Esophagus mucosa (tissue), 1 donor: ENCODE measurements at places on chromosomes 3 and 15.

GRCh38 chr15:78768531-78769408, 42.5 kb downstream of the ADAMTS7 start:
- no peak for ATAC-seq

GRCh38 chr3:152508705-152509104, 240.0 kb downstream of the MBNL1 start:
- no peak for ATAC-seq

- no peak for ATAC-seq
Observed at GRCh38 chr3:31176045-31176444, 281.6 kb upstream of the GADL1 start.

DNA sequence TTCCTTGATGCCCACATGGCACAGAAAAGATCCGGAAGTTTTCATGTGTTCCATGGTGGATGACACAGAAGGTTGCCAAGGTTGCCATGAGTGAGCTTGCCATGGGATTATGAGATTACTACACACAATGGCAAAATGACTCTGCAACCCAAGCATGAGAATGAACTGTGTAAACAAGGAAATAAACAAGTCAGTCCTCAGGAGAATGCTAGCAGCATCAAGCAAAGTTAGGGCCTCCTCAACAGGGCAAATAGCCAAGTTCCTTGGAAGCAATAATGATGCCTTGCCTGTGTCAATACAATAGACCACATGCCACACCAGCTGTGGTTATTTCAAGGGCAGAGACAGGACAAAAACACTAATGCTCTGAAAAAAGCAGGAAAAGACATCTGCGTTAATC, 41.8 kb downstream of the AQR start:
- peak; percentile 98 for ATAC-seq

DNA sequence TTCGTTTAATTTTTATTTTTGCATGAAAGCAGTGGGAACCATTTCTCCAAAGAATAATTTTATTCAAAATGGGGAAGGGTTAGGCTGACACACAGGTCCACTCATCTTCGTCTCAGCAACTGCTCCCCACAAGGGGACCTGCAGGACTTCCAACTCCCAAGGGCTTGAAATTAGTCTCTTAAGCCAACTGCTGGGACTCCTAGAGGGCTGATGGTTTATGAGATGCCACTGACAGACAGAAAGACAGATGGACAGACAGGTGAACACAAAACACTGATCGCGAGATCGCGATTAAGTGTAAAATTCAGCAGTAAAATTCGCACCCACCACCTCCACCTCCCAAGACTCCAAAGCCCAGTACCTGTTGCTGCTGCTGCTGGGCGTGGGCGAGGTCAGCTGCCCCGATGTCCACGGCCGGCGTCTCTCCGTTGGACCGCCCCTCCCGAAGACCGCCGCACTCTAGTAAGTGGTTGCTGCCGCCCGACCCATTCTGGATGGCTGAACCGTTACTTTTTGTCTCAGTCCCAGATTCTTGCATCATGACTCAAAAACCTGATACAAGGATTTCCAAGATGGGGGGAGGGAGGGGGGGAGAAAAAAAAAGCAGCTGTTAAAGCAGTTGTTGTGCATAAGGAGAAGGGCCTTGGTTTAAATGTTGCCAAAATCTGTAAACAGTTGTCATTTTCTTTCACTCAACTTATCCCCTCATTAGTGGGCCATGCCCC, 385.5 kb downstream of the FOXP1 start:
- no peak for ATAC-seq

GRCh38 chr15:33142708-33143107, 51.8 kb downstream of the FMN1 start:
- ATAC-seq = no peak

DNA sequence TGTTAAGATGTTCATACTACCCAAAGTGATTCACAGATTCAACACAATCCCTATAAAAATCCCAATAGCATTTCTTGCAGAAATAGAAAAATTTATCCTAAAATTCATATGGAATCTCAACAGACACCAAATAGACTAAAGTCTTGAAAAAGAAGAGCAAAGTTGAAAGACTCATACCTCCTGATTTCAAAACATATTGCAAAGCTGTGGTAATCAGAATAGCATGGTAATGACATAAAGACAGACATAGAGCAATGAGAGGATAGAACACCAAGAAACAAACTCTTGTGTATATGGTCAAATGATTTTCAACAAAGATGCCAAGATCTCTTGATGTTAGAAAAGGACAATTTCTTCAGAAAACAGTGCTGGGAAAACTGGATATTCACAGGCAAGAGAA, 8.3 kb downstream of the GLB1 start:
- no peak for ATAC-seq

DNA sequence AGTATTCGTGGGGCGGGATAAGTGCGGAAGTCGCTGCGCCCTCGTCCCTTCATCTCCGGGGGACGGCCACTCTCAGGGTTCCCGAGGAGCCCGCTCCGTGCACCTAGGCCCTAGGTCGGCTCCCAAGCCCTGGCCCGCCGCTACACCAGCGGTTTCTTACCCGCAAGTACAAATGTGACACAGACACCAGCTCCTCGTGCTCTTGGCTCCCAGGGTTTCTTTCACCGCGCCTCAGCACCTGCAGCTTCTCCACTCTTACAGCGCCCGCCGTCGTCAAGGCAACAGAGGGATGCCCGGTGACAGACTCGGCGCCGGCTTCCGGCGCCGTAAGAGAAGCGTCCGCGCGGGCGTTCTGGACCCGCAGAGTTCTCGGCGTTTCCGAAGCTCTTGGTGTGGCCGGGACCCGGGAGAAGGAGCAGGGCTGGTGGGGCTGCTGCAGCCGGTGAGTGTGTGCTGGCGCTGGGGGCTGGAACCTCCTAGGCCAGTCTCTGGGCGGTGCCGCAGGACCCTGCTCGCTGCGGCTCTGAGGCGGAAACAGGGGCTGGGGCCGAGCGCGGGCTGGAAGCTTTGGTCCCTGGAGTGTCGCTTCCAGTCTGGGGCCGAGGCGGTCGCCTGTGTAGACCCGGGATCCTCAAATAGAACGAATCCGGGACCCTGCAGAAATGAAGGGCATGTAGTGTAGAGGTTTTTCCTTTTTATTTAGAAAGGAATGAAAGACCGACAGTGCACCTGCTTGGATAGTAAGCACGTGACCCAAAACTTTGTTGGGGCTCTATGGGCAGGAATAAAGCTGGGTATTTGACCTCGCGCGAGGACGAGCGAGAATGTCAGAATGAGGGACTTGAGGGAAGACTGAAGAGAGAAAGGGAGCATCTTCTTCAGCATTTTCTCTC, 155.4 kb upstream of the GOLGA6L4 start:
- ATAC-seq = peak; percentile 62

DNA sequence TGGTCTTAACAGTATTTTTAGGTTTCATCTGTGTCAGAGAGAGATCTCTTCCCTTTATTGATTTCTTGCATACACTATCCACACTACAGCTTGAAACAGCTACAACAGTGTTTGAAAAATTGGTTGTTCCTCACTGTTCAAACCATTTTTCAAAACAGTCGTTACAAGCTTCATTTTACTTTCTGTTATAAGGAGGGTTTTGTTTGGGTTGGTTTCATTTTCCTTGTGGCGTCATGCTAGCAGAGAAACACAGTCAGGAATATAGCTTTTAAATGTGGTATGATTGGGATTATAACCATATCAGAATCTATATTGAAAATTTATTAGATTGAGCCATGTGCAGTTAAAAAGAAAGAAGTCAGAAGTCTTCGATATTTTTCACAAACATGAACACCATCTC, 400.6 kb downstream of the ZBTB20 start:
- no peak for ATAC-seq

GRCh38 chr15:90181776-90182175, 19.4 kb upstream of the SEMA4B start:
- ATAC-seq = no peak

DNA sequence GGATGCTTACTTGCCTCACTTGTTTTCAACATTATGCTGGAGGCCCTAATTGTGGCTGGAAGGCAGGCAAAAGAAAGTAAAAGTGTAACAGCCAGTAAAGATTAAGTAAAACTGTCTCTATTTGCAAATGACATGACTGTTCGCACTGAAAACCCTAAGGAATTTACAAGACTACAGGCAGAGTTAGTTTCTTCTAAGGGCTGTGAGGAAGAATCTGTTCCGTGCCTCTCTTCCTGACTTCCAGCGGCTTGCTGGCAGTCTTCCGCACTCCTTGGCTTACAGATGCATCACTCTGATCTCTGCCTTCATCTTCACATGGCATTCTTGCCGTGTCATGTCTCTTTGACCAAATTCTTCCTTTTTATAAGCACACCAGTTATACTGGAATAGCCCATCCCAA, 86.1 kb downstream of the DLG1 start:
- no peak for ATAC-seq

- ATAC-seq = no peak
Observed at GRCh38 chr3:148535001-148535400, 162.7 kb upstream of the AGTR1 start.

DNA sequence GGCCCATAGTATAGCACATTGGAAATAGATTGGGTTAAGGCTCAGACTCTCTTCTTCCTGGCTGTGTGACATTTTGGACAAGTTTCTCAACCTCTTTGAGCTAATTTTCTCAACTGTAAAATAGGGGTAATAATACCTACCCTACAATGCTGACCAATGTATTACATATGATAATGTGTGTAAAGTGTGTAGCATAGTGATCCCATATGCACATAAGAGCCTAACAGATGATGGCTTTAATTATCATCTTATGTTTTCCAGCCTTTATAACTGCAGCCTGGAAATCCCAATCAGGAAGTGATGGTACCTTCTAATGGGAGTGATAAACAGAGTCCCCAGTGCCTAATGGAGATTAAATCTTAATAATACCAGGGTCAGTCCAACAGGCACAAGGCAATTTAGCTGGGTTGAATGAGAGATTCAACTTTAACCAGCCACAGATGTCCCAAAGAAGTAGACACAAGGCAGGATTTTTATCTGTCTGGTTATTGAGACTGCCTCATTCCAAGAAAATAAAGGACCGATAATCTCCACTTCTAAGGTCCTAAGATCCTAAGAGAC, 12.0 kb downstream of the ADAMTS9 start:
- no peak for ATAC-seq

- ATAC-seq = no peak
Observed at GRCh38 chr3:129068291-129068886, 7.8 kb downstream of the GP9 start.

- peak; percentile 82 for ATAC-seq
Observed at GRCh38 chr3:106025151-106025722, 156.4 kb upstream of the CBLB start.

GRCh38 chr3:131903988-131904415, 130.8 kb downstream of the CPNE4 start:
- no peak for ATAC-seq
